Thymus (tissue), 14 donors: ENCODE measurements at places on chromosomes 1 and 21.

DNA sequence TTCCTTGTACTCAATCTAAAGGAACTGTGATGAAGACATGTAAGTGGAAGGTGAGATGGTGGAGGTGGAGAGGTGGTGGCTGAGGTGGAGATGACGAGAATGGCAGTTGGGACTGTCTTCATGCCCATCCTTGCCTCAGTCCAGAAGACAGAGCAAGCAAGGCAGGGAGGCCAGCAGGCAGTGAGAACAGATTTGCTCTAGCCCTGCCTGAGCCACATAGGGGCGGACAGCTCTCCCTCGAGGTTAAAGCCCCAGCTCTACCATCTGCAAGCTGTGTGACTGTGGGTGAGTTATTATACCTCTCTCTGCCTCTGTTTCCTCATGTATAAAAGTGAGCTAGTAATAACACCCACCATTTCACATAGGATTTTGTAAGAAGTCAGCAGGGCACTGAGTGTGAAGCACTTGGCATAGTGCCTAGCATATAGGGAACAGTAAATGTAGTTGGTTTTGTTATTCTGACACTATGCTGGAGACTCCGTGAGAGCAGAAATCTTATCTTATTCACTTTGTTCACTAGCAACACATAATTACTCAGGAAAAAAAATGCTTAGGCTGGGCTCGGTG lies 4.8 kb upstream of the FAM110D start:
- no peaks in the 10 kb centered on the region for H3K36me3 ChIP-seq
- H3K4me1 ChIP-seq = peaks cover 38% of the 10 kb centered on the region
- no peaks in the 10 kb centered on the region for H3K27me3 ChIP-seq
- DNase-seq = no peak
- H3K27ac ChIP-seq = no peak overlapping the region
- H3K4me3 ChIP-seq = no peak overlapping the region

- H3K27me3 ChIP-seq = no peaks in the 10 kb centered on the region
- H3K4me1 ChIP-seq = no peaks in the 10 kb centered on the region
- H3K4me3 ChIP-seq = no peak overlapping the region
- DNase-seq = no peak
- no peaks in the 10 kb centered on the region for H3K36me3 ChIP-seq
Measured at GRCh38 chr1:185917646-185918045, 183.5 kb downstream of the HMCN1 start.

- no peak overlapping the region for H3K4me3 ChIP-seq
- peaks cover 6% of the 10 kb centered on the region for H3K4me1 ChIP-seq
- no peaks in the 10 kb centered on the region for H3K36me3 ChIP-seq
- no peak for DNase-seq
Measured at GRCh38 chr21:45467221-45467779, 62.3 kb downstream of the COL18A1 start.

DNA sequence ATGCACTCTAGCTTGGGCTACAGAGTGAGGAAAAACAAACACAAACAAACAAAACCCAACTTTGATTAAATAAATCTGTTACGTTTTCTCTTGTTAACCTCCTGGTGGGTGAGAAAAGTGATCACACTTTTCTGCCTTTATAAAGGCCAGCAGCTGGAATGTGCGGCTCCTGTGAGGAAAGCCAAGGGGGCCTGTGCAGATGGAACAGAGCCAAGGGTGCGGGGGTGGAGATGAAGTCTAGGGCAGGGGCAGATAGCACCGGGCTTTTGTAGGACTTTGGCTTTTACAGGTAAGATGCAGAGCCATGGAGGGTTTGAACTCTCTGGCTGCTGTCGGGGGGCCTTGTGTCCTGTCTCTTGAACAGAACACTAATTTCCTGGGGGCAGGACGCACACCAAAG lies 40.7 kb upstream of the GPR37L1 start:
- H3K4me3 ChIP-seq = no peak overlapping the region
- H3K4me1 ChIP-seq = no peaks in the 10 kb centered on the region
- H3K27me3 ChIP-seq = peaks cover 4% of the 10 kb centered on the region
- H3K36me3 ChIP-seq = no peaks in the 10 kb centered on the region
- no peak for DNase-seq

DNA sequence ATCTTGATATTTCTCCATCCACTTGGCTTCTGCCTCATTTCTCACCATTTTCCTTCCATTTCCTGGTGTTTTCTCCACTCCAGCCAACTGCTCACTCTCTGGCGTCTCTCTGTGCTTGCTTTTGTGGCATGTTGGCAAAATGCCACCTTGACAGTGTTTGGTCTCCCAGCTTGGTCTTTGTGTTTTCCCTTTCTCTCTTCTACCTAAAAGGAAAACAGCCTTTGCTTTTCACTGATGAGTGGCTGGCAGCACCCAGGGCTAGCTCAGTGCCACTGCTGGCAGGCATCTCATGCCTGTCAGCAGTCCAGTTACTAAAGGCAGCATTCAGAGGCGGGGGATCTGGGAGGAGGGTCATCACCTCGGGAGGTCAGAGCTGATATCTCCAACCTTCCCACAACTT lies 55.3 kb upstream of the DSCAM start:
- DNase-seq = no peak
- H3K4me3 ChIP-seq = no peak overlapping the region
- no peaks in the 10 kb centered on the region for H3K4me1 ChIP-seq
- no peak overlapping the region for H3K27ac ChIP-seq

- no peak overlapping the region for H3K27ac ChIP-seq
- H3K36me3 ChIP-seq = no peaks in the 10 kb centered on the region
- no peak overlapping the region for H3K4me3 ChIP-seq
Measured at GRCh38 chr1:34787461-34788420, 5.1 kb upstream of the GJA4 start.

GRCh38 chr21:15240848-15241247 lies 176.0 kb upstream of the NRIP1 start:
- H3K4me3 ChIP-seq = no peak overlapping the region
- H3K4me1 ChIP-seq = no peaks in the 10 kb centered on the region
- H3K36me3 ChIP-seq = no peaks in the 10 kb centered on the region

DNA sequence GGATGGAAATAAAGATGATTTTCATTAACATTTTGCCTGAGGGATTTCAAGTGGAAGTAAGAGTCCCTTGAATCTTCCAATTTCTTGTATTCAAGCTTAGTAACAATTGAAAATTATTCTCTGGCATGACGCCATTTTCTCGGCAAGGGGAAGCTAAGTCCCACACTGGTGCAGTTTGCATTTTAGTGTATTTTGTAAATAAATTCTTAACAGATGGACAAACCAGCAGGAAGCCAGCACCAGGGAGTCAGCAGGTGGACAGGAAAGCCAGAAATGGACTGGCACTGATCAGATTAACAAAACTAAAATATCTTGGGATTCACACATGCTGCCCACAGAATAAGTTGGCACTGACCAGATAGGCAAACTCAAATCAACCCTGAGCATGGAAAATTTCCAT lies 311.3 kb downstream of the LRRIQ3 start:
- no peaks in the 10 kb centered on the region for H3K27me3 ChIP-seq
- H3K27ac ChIP-seq = no peak overlapping the region
- DNase-seq = no peak
- no peaks in the 10 kb centered on the region for H3K36me3 ChIP-seq

DNA sequence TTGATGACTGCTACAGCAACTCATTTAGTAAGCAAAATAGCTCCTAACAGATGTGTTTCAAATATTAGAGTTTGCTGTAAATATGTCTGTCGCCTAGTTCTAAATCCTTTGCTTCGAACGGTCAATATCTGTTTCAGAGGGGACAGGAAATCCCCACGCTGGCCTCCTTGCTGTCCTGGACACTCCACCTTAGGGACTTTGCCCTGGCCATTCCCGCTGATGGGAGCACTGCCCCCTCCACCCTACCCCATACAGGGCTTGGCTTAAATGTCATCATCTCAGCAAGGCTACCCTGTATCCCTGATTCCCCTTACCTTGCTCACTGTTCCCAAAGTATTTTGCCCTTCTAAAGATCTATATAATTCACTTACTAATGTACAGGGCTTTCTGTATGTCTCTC lies 86.1 kb upstream of the HIVEP3 start:
- no peak overlapping the region for H3K27ac ChIP-seq
- no peak overlapping the region for H3K4me3 ChIP-seq
- no peaks in the 10 kb centered on the region for H3K4me1 ChIP-seq
- no peak for DNase-seq
- no peaks in the 10 kb centered on the region for H3K36me3 ChIP-seq
- H3K27me3 ChIP-seq = no peaks in the 10 kb centered on the region

DNA sequence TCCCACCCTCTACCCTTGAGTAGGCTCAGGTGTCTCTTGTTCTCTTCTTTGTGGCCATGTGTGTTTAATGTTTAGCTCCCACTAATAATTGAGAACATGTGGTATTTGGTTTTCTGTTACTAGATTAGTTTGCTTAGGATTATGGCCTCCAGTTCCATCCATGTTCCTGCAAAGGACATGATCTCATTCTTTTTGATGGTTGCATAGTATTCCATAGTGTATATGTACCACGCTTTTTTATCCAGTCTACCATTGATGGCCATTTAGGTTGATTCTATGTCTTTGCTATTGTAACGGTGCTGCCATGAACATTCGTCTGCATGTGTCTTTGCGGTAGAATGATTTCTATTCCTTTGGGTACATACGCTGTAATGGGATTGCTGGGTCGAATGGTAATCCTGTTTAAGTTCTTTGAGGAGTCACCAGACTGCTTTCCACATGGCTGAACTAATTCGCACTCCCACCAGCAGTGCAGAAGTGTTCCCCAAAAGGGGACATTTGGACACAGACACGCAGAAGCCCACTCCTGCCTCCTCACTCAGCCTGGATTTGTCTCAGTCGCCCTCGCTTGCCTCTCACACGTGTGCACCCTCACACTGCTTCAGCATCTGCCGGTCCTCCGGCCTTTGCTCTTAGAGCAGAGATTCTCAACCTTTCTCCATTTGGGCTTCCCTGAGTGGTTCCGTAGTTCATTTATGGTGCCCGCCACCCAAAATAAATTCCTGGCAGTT lies 3.7 kb downstream of the MX2 start:
- no peak for DNase-seq
- H3K27ac ChIP-seq = no peak overlapping the region
- H3K4me1 ChIP-seq = peaks cover 92% of the 10 kb centered on the region
- no peak overlapping the region for H3K4me3 ChIP-seq

DNA sequence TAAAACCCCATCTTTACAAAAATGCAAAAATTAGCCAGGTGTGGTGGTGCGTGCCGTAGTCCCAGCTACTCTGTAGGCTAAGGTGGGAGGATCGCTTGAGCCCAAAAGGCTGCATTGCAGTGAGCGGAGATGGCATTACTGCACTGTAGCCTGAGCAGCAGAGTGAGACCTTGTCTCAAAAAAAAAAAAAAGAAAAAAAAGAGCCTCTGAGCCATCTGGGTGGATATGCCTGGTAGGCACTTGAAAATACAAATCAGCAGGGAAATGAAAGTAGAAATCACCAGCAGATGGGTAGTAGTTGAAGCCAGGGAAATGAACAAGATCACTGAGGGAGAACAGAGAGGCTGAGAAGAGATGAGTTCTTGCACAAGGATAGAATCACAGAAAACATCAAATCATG lies 131.0 kb upstream of the HMCN1 start:
- H3K4me3 ChIP-seq = no peak overlapping the region
- no peak for DNase-seq
- no peak overlapping the region for H3K27ac ChIP-seq
- H3K27me3 ChIP-seq = no peaks in the 10 kb centered on the region

DNA sequence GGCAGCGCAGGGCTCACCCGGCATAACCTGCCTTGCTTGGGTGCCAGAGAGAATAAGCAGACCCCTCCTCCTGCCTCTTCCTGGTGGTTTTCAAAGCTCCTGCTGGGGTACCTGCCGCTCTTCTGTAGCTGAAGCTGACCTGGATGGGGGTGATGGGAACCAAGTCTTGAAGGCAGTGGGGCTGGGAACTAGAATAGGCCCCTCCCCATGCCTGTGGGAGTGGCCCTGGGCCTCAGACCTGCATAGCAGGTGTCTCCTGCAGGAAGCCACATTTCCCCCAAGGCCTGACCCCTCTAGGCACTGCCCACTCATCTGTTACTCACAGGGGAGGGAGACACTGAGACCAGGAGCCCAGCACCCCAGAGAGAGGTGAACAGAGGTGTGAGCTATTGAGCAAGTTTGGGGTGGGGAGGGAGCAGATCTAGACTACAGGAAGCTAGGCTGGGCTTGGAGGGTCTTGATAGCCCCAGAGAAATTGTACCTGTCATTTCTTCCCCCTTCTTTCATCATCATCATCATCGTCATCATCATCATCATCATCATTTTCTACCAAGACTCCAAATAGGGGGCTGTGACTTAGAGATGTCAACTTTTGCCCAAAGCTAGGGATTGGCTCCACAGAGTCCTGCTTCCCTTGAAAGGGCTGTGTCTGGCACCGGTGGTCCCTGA lies 10.1 kb downstream of the PADI1 start:
- H3K4me1 ChIP-seq = peaks cover 11% of the 10 kb centered on the region
- H3K36me3 ChIP-seq = no peaks in the 10 kb centered on the region
- no peak overlapping the region for H3K27ac ChIP-seq

DNA sequence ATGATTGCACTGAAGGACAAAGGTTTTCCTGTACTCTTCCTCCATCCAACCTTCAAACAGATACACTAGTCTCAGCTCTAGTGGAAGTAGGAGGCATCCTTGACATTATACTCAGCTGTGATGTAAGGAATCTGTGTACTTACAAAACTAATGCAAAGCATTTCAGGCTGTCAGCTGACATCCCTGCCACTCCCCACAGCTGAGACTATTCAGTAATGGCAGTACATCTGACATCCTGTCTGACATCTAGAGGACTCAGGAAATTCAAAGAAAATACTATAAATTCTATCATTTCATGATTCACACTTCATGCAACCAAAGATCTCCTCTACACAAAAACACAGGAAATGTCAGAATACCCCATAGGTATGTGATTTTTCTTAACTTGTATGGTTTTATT lies 325.8 kb downstream of the SMYD3 start:
- no peak overlapping the region for H3K4me3 ChIP-seq
- H3K27me3 ChIP-seq = no peaks in the 10 kb centered on the region
- H3K4me1 ChIP-seq = no peaks in the 10 kb centered on the region

DNA sequence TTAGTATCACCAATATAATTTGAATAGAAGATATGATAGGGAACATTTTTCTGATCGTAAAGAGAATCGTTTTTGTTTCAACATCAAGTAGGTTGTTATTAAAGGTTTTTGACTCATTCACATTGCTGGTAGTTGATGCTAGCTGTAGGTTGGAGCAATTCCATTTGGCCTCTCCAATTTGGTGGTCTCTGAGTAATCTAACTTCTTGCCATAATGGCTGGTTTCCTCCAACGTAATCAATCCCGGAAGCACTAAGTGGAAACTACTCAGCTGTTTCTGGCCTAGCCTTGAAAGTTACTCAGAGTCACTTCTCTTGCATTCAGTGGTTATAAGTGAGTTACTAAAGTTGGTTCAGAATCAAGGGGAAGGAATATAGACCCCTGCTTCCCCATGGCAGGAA lies 26.0 kb downstream of the RCOR3 start:
- DNase-seq = no peak
- no peak overlapping the region for H3K27ac ChIP-seq
- H3K36me3 ChIP-seq = peaks cover 50% of the 10 kb centered on the region
- no peaks in the 10 kb centered on the region for H3K27me3 ChIP-seq

GRCh38 chr1:160149233-160149632 lies 2.2 kb upstream of the ATP1A4 start:
- H3K4me1 ChIP-seq = no peaks in the 10 kb centered on the region
- no peak overlapping the region for H3K27ac ChIP-seq
- no peaks in the 10 kb centered on the region for H3K36me3 ChIP-seq
- no peak overlapping the region for H3K4me3 ChIP-seq
- no peak for DNase-seq
